ENCODE measurements at places on chromosomes 11 and 22. TPM values are rescaled to one million over a fixed set of nuclear protein-coding genes. Genes with fewer than 3 reads are reported as not detected.

C11orf52 gene
- not detected for total RNA-seq

CARS1 gene
- total RNA-seq, result 48.4 TPM

THRSP gene
- total RNA-seq, result not detected

RAG2 gene
- not detected for total RNA-seq

MYBPC3 gene
- total RNA-seq, result not detected

MPZL2 gene
- 0.24 TPM for total RNA-seq

IFITM1 gene
- 545 TPM for total RNA-seq

OR51E2 gene
- total RNA-seq, result not detected

TSGA10IP gene
- not detected for total RNA-seq

DBX1 gene
- not detected for total RNA-seq

JAM3 gene
- total RNA-seq, result 47.3 TPM

MYO7A gene
- total RNA-seq, result not detected

RBX1 gene
- total RNA-seq, result 78.2 TPM

VSIG10L2 gene
- total RNA-seq, result not detected

OR1S2 gene
- total RNA-seq, result not detected

MMP10 gene
- total RNA-seq, result not detected

HEPHL1 gene
- total RNA-seq, result not detected

P2RY6 gene
- total RNA-seq, result not detected

MMP27 gene
- total RNA-seq, result not detected

RIMBP3C gene
- under 0.01 TPM for total RNA-seq

XRRA1 gene
- 8.1 TPM for total RNA-seq

EMSY gene
- total RNA-seq, result 12.8 TPM

GSTT2B gene
- total RNA-seq, result 17.1 TPM

C1QTNF5 gene
- 11.9 TPM for total RNA-seq

HEPN1 gene
- total RNA-seq, result not detected

PRR33 gene
- not detected for total RNA-seq

MS4A7 gene
- not detected for total RNA-seq

OR4C5 gene
- not detected for total RNA-seq

PARVG gene
- not detected for total RNA-seq

NF2 gene
- 34.5 TPM for total RNA-seq

Data from epithelial cell of alveolus of lung (primary cell).